ENCODE measurements at places on chromosomes 12 and 14. TPM values are rescaled to one million over a fixed set of nuclear protein-coding genes. Genes with fewer than 3 reads are reported as not detected.

The MMP17 gene
- 31.2 TPM for total RNA-seq

The KLRG1 gene
- total RNA-seq, result not detected

The HOXC5 gene
- not detected for total RNA-seq

The PDZRN4 gene
- not detected for total RNA-seq

The CHMP4A gene
- total RNA-seq, result 36.8 TPM

The CLEC4A gene
- 0.23 TPM for total RNA-seq

The FAIM2 gene
- 0.46 TPM for total RNA-seq

The CACNA1C gene
- total RNA-seq, result 10.7 TPM

The PPP1R1A gene
- not detected for total RNA-seq

The GLS2 gene
- not detected for total RNA-seq

The CEBPE gene
- total RNA-seq, result not detected

DNA sequence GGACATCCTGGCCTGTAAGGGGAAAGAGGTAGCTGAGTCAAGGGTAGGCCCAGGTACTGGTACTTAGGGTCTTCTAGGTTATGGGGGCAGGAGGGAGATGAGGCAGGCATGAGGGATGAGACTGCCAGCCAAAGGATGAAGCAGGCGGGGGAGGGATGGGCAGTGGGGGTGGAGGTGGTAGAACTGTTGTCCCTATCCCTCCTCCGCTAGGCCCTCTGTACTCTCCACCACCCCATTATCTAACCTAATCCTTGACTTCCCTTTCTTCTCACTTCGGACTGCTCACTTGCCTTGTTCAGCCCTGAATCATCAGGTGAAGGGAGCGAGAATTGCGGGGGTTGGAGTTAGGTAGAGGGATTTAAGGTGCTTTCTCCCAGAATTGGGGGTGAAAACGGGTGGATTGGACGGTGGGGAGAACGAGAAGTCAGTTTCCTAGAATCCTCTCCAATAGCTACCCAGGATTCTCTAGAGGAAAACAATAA lies 562 bp downstream of the PAN2 start:
- no peak for DNase-seq

DNA sequence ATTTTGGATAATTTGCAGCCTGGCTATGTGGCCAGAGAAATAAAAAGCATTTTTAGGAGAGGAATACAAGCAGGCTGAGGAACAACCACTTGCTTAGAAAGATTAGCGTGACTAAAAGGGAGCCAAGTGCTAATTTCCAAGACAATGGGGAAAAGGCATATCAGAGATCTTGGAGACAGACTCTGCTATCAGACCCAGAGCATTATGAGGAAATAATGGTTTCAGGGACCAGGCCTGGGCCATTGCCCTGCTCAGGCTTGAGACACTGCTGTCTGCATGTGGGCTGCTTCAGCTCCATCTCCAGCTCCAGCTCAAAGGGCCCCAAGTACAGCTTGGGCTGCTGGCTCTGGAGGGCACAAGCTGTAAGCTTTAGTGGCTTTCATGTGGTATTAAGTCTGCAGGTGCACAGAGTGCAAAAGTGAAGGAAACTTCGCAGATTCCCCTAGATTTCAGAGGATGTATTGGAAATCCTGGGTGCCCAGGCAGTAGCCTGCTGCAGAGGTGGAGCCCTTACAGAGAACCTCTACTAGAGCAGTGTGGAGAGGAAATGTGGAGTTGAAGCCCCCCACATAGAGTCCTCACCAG lies 449.2 kb downstream of the ZFP36L1 start:
- DNase-seq, result no peak

DNA sequence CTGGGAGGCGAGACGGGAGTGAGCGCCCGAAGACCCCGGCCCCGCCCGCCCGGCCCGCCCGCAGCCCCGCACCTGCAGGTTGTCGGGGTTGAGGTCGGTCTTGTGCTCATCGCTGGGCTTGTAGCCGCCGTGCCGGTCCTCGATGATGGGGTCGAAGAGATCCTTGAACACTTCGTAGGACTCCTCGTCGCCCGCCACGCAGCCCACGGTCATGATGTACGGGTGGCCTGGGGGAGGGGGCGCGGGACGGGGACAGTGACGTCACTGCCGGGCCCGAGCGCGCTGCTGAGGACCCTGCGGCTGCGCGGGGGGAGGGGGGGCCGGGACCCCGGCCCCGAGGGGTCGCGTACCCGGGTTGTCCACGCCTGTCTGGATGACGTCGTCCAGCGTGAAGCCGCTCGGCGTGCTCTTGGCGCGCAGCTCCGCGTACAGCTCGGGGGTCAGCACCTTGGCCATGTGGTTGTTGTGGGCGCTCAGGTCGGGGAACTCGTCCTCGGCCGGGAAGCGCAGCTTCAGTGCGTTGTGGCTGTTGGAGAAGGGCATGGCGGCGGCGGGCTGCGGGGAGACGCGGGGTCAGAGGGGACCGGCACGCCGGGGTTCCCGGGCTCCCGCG lies 573 bp downstream of the CKB start:
- no peak for DNase-seq

DNA sequence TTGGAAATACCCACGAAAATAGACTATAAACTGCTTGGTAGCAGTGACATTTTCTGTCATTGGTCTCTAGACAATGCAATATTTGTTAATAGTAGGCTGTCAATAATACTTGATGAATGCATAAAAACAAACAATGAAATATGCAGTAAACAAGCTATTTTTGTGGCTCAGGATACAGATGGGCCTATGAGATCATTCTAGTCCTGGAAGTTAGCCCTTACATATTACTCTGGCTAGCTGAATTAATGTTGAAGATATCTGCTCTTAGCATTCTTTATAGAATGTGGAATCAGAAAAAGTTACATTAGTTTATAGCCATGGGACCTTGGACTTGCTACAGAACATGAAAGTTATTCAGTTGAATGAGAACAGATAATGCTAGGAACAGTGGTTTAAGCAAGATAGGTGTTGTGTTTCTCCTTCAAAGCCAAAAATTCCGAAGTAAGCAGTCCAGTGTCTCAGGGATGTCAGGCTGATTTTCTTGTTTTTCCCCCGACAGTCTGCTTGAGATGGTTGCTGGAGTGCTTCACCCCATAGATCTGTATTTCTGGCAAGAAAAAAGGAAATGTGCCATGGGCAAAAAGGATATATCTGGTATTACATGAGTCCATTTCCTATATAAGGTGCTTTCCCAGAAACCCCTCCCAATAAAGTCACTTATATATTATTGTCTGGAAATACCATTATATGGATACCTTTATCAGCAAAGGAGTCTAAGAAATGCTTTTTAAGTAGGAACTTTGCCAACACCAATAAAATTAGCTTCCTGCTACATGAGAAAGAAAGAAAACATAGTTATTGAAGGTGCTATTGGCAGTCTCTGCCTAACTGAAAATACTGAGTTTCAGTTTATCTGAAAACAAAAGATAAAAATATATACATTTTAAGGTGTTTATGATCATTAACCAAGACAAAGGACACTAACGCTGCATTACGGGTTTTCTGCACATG lies 619.4 kb upstream of the ATP2B1 start:
- DNase-seq, result no peak

DNA sequence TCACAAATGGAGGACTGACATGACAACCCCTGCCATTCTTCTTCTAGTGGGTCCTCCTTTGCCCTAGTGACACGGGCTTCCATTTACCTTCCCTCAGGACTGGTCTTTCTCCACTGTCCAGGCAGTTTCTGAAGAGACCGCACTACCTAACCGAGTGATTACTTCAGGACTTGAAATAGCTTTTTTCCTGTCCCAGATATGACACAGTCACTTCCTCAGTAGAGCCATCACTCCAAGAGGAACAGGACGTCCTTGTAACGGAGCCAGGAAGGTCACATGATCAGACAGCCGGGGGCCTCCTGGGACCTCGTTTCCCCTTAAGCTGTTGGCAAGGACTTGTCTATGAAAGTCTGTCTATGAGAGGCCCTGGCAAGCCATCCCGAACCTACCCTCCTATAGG lies 62.3 kb downstream of the FOS start:
- no peak for DNase-seq

DNA sequence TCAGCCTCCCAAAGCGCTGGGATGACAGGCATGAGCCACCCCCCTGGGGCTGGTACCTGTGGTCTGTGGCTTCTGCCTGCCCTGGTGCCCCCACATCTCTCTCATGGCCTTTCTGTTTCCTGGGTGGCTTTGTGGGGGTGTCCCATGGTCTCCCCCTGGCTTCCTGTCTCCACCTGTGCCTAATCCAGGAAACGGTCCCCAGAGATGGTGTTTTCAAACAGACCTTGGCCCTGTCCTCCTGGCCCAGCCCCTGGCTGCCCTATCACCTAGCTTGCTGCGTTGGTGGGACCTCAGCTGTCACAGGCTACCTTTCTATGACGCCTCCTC lies 18.1 kb downstream of the MEG3 start:
- no peak for DNase-seq

- DNase-seq, result no peak
Measured at GRCh38 chr12:130156652-130157275, 5.5 kb upstream of the FZD10 start.

GRCh38 chr12:101714877-101715444 lies 17.5 kb downstream of the CHPT1 start:
- DNase-seq, result no peak

- DNase-seq, result peak; percentile 45
Measured at GRCh38 chr12:57000393-57000792, 6.0 kb downstream of the ZBTB39 start.

- no peak for DNase-seq
Measured at GRCh38 chr12:100579844-100580243, 6.4 kb downstream of the GAS2L3 start.

GRCh38 chr12:27965966-27966365 lies 6.6 kb downstream of the PTHLH start:
- DNase-seq, result peak; percentile 20

DNA sequence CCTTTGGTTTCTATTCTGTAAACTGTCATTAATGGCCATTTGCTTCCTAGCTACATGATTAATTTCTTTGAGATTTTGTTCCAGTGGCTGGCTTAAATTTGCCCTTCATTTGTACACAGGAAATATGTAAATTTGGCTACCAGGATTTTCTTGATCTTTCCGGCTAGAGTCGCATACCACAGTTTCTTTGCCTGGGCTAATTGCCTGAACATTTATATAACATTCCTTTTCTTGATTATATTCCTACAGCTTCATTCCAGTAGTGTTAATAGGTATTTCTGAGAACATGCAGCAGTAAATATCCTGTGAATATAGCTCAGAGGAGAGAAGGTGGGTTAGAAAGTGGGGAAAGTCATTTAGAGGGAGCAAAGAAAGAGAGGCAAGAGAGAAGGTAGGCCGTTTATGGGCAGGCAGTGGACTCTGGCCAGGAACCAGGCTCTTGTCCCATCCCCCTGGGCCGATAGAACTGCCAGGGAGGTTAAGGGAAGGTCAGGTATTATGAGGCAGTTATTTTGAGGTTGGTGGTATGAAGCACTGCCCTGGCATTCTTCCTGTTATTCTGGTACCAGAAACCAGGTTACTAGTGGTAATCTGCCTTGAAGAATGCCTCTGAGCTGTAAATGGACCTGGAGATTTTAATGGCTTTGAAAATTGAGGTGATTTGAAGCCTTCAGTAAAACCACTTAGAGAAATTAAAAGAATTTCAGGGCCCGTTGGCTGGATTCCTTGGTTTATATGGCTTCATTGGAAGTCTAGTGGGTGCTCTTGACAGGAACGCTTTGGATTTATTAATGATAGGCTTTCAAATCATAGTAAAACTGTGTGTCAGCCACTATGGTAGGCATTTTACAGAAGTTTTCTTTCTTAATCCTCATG lies 4.4 kb downstream of the RNF10 start:
- peak; percentile 71 for DNase-seq

DNA sequence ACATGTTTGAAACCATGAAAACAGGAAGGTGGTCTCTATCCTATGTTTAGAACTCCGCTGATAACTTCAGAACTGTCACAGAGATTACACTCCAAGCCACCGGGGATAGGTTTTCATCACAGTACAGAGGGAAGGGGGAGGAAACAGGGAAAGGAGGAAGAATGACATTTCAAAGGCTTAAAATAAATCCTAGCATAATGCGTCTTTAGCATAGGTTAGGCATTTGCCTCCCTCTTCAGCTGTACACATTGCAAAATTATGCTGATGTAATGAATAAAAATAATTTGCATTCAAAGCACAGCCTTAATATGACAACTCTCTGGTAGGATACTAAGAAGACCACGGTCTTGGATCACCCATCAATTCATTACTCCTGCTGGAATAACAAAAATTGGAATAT lies 54.3 kb upstream of the PYGL start:
- no peak for DNase-seq

- DNase-seq, result no peak
Measured at GRCh38 chr14:99790978-99791376, 2.2 kb upstream of the EML1 start.

DNA sequence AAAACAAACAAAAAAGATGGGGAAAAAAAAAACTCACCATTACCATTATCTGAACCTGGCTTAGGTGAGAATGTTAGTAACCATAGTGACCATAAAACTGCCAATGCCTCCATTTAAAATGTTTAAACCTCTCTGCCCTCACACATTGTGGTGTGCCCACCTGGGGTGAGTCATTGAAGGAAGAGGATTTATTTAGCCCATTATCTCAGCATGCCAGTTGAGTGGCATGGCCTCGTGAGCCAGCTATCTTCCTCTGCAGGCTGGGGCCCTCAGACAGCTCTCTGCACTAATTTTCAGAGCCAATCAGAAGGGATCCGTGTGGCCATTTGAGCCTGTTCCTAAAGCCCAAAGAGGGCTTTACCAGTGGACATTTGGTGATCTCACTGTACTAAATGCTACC lies 81.8 kb upstream of the CCDC198 start:
- no peak for DNase-seq

DNA sequence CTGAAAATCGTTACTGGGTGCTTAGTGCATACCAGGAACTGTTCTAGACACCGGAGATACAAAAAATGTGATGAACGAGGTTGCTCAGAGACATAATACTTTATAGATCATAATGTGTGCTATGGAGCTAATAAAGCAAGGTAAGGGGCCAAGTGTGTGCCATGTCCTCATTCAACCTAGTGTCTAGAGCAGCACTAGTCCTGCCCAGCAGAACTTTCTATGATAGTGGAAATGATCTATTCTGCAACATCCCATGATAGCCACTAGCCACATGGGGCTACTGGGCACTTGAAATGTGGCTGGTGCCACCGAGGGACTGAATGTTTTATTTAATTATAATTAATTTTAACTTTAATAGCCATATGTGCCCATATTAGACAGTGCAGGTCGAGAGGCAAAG lies 15.6 kb downstream of the NUAK1 start:
- no peak for DNase-seq

DNA sequence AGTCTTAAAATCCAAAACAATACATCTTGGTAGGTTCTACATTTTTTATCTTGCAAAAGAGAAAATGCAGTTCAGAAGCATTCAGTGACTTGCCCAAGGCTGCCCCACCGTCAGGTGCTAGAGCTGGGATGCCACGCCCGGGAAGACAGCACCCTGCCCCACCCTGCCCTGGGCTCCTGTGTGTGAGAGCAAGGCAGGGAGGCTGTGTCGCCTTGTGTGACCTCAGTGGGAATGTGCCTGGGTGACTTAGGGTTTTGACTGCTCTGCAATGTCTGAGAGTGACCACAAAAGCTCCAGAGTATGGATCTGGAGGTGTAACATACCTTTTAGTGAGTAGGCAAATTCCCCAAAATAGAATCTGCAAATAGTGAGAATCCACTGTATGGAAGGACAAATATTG lies 60.0 kb downstream of the AACS start:
- DNase-seq, result no peak

GRCh38 chr14:99628887-99629618 lies 15.9 kb upstream of the HHIPL1 start:
- peak; percentile 62 for DNase-seq

All from HFFc6 (cell line).